ENCODE measurements at places on chromosomes 16 and 17.

- no peak for DNase-seq
Measured at GRCh38 chr16:69858191-69859104, 92.7 kb upstream of the CLEC18A start.

DNA sequence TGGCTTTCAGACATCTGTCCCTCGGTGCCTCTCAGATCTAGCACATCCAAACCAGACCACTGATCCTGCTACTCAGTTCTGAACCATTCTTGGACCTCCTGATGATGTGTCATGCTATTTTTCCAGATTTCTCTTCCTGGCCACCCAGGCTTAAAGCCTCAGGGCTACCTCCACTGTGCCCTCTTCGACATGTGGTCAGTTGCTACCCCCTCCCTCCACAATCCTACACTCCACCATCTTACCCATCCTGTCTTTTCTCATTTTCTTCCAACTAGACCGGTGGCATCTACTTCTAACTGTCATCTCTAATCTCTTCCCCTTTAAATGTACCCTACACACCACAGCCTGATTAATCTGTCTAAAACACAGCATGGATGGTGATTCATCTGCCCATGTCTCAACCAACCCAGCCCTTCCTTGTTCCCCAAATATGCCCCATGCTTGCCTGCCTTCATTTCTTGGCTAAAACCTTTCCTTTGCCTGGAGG, 478.6 kb downstream of the SLC39A11 start:
- DNase-seq = no peak

- no peak for DNase-seq
Measured at GRCh38 chr17:29292071-29292991, 1.6 kb downstream of the NUFIP2 start.

DNA sequence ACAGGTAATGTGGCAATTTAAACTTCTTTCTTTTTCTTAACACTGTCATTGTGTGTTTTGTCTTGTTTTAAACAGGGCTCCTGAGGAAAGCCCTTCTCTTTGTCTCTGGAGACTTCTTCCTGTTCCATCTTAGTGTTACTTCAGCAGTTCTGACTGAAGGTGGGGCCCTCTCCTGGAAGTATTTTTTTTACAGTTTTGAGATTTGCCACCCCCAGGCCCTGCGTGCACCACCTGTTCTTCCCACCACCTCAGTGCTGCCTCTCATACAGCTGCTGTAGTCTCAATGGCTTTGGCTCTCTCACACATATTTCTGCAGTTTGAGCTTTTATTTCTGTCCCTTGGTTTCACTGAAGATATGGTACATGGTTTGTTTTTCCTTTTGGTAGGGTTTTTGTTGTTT, 52.5 kb upstream of the ALDH3A1 start:
- DNase-seq = no peak

- DNase-seq = no peak
Measured at GRCh38 chr16:57507136-57508034, 21.1 kb upstream of the DOK4 start.

DNA sequence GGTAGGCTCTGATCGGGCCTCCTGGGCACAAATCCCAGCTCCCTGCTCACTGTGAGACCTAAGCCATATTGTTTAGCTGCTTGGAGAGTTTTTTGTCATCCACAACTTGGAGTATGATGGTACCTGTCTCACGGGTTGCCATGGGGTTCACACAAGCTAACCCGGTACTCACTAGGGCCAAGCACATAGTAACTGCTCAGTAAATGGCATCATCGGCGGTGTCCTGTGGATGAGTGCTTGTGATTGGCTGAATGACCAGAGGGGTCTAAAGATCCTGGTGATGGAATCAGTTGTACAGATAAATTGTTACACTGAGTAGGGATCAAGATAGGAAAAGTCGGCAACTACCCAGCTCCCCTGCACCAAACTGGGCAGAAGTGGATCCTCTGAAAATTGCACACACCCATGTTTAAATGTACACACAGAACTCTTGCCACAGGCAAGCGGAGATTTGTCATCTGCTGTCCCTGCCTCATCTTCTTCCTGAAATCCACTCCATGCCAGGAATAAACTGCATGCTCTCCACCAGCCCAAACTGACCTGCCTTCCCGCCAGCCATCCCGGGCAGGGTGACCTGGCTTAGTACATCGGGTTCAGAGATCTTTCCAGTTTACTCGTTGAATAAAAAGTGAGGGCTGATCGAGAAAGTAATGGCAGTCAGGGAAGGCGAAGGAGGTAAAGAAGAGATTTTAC, 6.5 kb downstream of the MAPT start:
- DNase-seq = no peak

GRCh38 chr17:37318931-37319594, 56.7 kb upstream of the C17orf78 start:
- DNase-seq = no peak

DNA sequence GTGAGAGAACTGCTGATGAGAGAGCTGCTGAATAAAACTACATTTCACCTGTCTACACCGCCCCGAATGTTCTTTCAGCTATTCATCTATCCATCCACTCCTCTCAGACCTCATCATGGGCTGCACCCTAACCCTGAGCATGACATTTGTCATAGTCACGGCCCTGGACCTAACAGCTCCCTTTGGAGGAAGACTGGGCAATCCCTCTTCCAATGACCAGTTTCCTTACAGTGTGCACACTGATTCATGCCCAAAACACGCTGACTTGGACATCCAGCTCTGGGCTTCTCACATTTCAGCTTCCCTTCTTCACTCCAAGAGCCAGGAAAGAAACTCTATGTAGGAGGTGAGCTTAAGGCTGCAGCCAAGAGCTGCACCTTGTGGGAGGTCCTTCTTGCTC, 41.8 kb upstream of the ARL4D start:
- peak; percentile 67 for DNase-seq

DNA sequence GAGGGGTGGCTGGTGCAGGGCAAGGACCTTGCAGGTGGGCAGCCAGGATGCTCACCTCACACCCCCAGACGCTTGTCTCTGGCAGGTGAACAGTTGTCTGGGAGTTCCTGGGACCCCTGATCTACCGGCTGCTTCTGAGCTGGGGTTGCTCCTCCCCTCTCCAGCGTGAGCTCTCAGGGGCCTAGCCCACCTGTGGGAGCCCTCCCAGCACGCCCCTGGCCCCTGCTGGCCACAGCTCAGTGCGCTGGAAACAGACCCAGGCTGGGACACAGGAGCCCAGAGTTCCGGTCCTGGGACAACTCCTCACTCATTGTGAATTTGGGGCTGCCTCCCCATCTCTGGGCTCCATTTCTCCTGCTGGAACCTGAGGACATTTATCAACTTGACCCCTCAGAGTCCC, 30.3 kb downstream of the ARHGAP23 start:
- DNase-seq = no peak

DNA sequence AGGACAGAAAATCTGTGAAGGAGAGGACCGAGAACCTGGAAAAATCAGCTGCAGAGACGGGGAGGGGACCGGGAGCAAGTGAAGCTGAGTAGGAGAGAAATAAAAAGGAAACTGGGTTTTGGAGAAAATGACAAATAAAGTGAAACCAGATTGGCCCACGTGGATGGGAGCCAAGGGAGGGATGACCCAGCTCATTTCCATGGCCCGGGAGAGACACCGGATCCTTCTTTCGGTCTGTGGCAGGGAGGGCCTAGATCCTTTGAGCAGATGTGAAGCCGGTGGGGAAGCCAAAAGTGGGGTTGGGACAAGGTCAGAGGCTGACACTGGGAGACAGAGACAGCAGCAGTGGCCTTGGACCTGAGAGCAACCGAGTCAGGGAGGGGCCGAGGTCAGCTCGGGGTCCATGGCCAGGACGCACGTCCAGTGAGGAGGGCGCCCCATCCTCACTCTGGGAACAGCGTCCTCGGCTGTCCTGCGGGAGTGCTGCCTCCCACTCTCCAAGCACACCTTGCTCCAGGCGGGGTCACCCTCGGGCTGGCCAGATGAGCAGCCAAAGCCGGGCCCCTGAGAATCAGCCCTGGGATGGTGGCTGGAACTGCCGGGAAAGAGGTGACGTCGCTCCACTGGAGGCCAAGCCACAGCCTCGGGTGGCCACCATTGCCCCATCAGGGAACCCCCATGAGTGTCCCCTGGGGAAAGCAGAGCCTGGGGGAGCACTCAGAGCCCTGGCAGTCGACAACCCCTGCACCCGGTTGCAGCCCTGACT, 50.8 kb upstream of the CDR2 start:
- DNase-seq = peak; percentile 84

GRCh38 chr17:66740226-66740625, 94.7 kb upstream of the CACNG5 start:
- DNase-seq = no peak

- DNase-seq = peak; percentile 73
Measured at GRCh38 chr16:27242868-27243590, 25.5 kb downstream of the NSMCE1 start.

- no peak for DNase-seq
Measured at GRCh38 chr17:7176841-7177190, 2.4 kb downstream of the ASGR1 start.

DNA sequence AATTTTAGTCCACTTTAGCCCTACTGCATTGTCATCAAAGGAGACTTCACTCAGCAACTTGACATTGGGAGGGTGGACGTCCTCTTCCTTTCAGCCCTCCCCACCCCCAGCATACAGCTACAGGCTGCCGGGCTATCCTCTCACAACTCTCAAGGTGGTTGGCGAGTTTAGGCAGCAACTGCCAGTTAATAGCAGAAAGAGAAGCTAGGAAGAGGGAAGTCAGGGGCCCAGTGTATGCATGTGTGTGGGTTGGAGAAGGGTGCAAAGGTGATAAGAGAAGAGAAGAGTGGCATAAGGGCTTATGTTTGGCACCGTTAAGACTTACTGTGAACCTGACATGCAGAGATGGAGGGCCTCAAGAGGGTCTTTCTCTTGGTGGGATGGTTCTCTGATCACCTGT, 31.8 kb downstream of the CCL4 start:
- DNase-seq = no peak

- no peak for DNase-seq
Measured at GRCh38 chr16:50360779-50361178, 8.0 kb downstream of the BRD7 start.

GRCh38 chr16:51154271-51155171, 3.5 kb upstream of the SALL1 start:
- DNase-seq = no peak

DNA sequence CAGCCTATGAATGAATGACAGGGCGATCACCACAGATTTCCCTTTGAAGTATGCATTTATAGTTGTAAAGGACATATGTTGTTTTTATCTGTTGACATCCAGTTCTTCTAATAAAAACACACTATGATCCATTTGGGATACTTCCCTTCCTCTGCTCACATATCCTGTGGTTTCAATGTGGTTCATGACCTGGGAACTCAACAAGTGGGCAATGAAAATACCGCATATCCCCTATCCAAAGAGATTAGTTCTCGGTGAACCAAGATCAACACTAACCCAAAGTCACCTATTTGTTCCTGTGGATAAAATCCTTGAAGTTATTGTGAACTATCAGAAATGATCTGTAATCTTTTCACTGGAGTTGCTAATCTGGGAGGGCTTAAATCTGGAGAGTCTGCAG, 16.0 kb downstream of the ABCA8 start:
- no peak for DNase-seq

DNA sequence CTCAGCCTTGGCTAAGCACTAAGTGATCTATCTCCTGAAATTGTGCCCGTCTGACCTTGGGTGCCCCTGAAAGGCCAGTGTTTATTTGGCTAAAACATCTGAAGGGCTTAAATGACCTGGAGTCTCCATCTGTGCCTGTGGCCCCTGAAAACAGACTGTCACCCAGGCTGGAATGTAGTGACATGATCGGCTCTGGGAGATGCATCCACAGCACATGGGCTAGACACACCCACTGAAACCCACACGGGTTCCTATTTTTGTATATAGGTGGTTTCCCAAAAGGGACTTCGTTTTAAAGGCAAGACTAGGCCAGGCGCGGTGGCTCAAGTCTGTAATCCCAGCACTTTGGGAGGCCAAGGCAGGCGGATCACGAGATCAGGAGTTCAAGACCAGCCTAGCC, 13.5 kb downstream of the CEP295NL start:
- DNase-seq = no peak

- no peak for DNase-seq
Measured at GRCh38 chr16:56688762-56689161, 6.5 kb downstream of the MT1X start.

- no peak for DNase-seq
Measured at GRCh38 chr16:66524601-66525164, 25.2 kb downstream of the TK2 start.

- no peak for DNase-seq
Measured at GRCh38 chr17:34499576-34499975, 79.8 kb upstream of the TMEM132E start.

GRCh38 chr16:85638695-85639409, 25.7 kb downstream of the GSE1 start:
- no peak for DNase-seq

- DNase-seq = no peak
Measured at GRCh38 chr17:12622726-12623125, 43.0 kb upstream of the MYOCD start.

GRCh38 chr16:10619271-10619849, 39.0 kb upstream of the EMP2 start:
- DNase-seq = no peak

- DNase-seq = no peak
Measured at GRCh38 chr17:29847527-29848400, 82.3 kb downstream of the SSH2 start.

DNA sequence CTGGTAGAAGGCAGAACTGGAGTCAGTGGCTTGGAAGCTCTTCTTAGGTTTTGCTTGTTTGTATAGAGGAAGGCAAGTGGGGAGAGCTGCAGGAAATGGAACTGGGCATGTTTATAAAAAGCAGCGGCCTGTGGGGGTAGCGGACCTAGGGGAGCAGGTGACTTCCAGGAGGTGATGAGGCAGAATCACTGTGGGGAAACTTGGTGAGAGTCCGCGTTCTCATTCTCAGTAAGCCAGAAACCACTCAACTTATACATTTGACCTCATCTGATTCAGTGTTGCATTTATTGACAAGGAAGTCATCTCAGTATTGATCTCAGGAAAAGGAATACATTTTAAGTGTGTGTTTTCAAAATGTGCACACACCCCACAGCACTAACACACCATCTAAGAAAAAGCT, 299.8 kb downstream of the CNTNAP4 start:
- DNase-seq = no peak

DNA sequence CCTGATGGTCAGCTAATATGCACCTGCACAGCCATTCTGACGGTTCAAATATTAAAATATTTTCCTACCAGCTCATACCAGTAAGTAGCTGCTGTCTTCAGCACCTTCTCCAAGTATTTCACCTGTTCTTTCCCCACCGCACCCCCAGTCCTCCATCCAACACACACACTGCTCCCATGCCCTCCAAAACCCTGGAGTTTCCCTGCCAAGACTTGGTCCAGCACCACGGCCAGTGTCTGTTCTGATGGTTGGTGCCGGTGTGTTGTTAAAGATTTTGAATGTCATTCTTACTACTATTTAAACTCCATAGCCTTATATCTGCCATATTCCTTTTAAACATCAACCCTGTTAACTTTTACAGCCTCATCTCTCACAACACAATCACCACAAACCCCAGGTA, 142.4 kb downstream of the GSG1L start:
- no peak for DNase-seq

Measured in GM04504 (cell line).